ENCODE measurements at places on chromosomes 3 and 15. TPM values are rescaled to one million over a fixed set of nuclear protein-coding genes. Genes with fewer than 3 reads are reported as not detected.

Gene CRYGS
- 2.5 TPM for total RNA-seq

Gene CD200R1
- 2.2 TPM for total RNA-seq

Gene COL6A6
- total RNA-seq, result 42.8 TPM

Gene ZKSCAN7
- 3.7 TPM for total RNA-seq

Gene SPINK8
- not detected for total RNA-seq

Gene SNRK
- 59.1 TPM for total RNA-seq

Gene NRG4
- total RNA-seq, result 4.1 TPM

Gene SI
- not detected for total RNA-seq

Gene WDR93
- total RNA-seq, result 3.0 TPM

Gene TMEM207
- total RNA-seq, result not detected

Gene TEX9
- 46.3 TPM for total RNA-seq

Gene BSN
- 0.68 TPM for total RNA-seq

Gene KLHL40
- total RNA-seq, result not detected

Gene CDC25A
- total RNA-seq, result 1.4 TPM

Gene CHRNA7
- total RNA-seq, result 1.6 TPM

Gene DNAH12
- 13.4 TPM for total RNA-seq

Gene CFAP100
- 31.9 TPM for total RNA-seq

Gene ZBTB20
- total RNA-seq, result 52.4 TPM

All from lung (tissue), 17 donors.